A549 treated with CORT108297 at 1 μM for 4 hours (cell line): ENCODE measurements at places on chromosomes 12 and 14. TPM values are rescaled to one million over a fixed set of nuclear protein-coding genes. Genes with fewer than 3 reads are reported as not detected.

OR4K1 gene
- not detected in 5 replicates for total RNA-seq

SLC35F4 gene
- total RNA-seq = not detected in 5 replicates

CCDC184 gene
- total RNA-seq = 3.1 to 4.2 TPM (median 4.1 TPM) in 5 replicates

REC8 gene
- 2.6 to 8.3 TPM (median 4.8 TPM) in 5 replicates for total RNA-seq

HVCN1 gene
- 0.42 to 0.77 TPM (median 0.61 TPM) in 5 replicates for total RNA-seq

BICDL1 gene
- 2.7 to 4.8 TPM (median 4.3 TPM) in 5 replicates for total RNA-seq

CLEC4C gene
- not detected in 5 replicates for total RNA-seq

GPR132 gene
- 0.37 to 0.81 TPM (median 0.68 TPM) in 5 replicates for total RNA-seq

IL23A gene
- 0.35 to 1.0 TPM (median 0.57 TPM) in 5 replicates for total RNA-seq

SLCO1B1 gene
- total RNA-seq = 0.35 to 0.46 TPM (median 0.42 TPM) in 5 replicates

SELPLG gene
- total RNA-seq = 0.63 to 1.4 TPM (median 0.83 TPM) in 5 replicates

SOAT2 gene
- total RNA-seq = 0.18 to 0.35 TPM (median 0.21 TPM) in 5 replicates

HRK gene
- 0.55 to 0.76 TPM (median 0.72 TPM) in 5 replicates for total RNA-seq
